Mesenchymal stem cell (in vitro differentiated cells and primary cell): ENCODE measurements at places on chromosomes 1 and 21.

DNA sequence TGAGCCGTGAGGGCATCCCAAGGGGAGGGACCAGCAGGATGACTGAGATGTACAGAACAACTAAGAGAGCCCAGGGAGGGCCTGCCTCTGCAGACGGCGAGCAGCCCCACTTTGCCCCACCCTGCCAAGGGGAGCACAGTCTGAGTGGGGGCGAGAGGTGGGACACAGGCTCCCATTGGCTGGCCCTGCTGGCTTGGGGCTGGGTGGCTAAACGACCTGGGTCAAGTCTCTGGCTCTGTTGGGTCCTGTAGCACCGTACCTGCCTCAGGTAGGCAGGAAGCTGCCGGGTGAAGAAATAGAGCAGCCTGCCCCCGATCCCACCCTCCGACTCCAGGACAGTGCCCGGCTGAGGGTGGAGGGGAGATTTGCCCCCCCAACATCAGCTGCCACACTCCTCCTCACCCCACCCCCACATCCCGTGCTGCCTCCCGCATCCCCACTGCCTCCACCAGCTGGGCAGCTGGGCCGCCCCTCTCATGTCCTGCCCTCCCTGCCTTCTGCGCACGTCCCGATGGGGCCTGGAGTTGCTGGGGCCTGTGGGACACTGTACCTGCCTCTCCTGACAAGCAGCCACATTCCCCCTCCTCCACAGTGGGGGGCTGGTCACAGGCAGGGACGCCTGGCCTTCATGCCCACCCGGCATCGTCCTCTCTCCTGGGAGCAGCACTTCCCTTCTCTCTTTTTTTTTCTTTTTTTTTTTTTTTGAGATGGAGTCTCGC lies 12.6 kb upstream of the PLEKHG5 start:
- no peak for DNase-seq

- no peak for DNase-seq
These were observed 71.9 kb downstream of the TTLL7 start for GRCh38 chr1:83927061-83927460.

- no peak for DNase-seq
These were observed 1.7 kb downstream of the SLC19A1 start for GRCh38 chr21:45540601-45540970.

- DNase-seq = peak; percentile 48
These were observed at the start of gene CHRNB2 for GRCh38 chr1:154567386-154568156. Gene CHRNB2, plus strand, starts transcription at chr1:154567778. Its CDS starts 267 bp downstream, at chr1:154568045.

- DNase-seq = no peak
These were observed 12.3 kb upstream of the MYBPHL start for GRCh38 chr1:109319114-109319513.

GRCh38 chr1:64516803-64517568 lies 47.1 kb downstream of the CACHD1 start:
- no peak for DNase-seq

- no peak for DNase-seq
These were observed 13.0 kb upstream of the ST6GALNAC5 start for GRCh38 chr1:76854255-76854654.

GRCh38 chr1:112794654-112795239 lies 79.6 kb upstream of the PPM1J start:
- no peak for DNase-seq

DNA sequence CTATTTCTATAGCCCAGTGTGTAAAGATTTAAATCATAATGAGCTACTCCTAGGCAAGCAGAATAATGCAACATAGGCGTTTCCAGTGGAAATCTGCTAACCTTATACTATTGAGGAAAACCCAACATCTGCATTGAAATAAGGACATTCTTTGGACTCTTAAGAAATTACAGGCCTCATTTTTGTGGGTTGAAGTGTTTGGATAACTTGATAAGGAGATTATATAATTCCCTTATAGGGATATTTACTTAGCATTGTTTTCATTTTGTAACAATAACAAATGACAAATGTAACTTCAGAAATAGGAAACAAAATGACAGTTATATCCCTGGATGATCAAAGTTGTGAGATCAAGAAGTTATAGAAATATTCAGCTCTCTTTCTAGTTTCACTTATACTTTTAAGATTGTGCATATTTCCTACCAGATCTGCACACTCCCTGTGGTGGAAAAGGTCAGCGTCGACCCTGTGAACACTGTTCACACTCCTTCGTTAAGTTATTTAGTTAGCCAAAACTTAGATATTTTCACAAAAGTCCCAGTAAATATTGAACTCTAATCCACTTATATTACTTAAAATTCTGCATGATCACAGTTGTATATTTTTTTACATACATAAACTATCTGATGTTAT lies 284.4 kb upstream of the C1orf105 start:
- peak; percentile 84 for DNase-seq

GRCh38 chr1:117735045-117735992 lies 129.5 kb downstream of the TENT5C start:
- DNase-seq = peak; percentile 72

- no peak for DNase-seq
These were observed 227.3 kb downstream of the BRINP3 start for GRCh38 chr1:190250368-190250767.

DNA sequence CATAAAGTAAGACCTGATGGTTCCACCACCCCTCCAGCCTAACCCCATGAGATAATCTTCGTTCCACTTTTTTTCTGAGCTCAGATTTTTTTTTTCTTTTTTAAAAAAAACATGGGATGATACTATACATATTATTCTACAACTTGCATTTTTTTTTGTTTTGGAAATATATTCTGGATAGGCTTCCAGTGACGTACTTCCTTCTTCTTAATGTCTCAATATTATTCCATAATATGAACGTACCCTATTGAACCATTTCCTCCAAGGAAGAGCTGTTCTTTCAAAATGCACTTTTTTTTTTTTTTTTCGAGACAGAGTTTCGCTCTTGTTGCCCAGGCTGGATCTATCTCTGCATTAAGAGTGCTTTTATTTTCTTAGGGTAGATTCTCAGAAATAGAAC lies 1.5 kb downstream of the EDEM3 start:
- DNase-seq = no peak

GRCh38 chr1:224542783-224543440 lies 73.2 kb upstream of the CNIH3 start:
- DNase-seq = peak; percentile 99

DNA sequence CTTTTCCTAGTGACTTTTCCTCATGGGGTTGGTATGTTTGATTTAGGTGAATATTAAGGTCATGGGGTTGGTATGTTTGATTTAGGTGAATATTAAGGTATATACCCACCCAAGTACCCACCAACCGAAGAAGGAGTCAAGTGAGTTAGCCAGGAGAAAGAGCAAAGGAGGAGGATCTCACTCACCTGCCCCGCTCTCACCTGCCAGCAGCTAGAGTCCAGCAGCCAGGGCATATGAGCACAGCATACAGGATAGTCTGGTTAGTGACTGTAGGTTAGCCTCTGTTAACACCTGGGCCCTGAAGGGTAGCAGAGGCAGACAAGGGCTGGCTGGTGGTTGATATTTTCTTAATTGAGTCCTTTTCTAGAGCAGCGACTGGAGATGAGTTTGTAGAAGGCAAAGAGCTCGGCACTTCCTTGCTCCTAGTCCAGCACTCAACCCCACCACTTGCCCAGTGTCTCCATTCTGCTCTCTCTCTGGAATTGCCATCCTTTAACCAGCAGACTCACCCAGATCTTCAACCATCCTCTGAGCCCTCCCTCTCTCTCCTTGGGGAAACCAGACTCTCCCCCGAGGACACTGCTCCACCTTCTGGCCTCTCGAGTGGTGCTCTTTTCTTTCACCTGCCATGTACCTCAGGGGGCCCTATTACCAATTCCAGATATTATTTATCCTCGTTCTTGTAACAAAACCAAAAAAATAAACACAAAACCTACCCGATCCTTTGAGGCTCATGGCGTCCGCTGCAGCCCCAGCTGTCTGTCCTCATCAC lies 16.3 kb upstream of the DESI2 start:
- DNase-seq = no peak
